Stimulated activated CD8-positive, alpha-beta memory T cell treated with anti-CD3 and anti-CD28 coated beads, Interleukin-15, amount 100 ng/mL, for 24 hours (primary cell): ENCODE measurements at places on chromosomes 16 and 17.

GRCh38 chr16:30761427-30761927 is 385 bp downstream of the CFAP119 start:
- no peak for DNase-seq

DNA sequence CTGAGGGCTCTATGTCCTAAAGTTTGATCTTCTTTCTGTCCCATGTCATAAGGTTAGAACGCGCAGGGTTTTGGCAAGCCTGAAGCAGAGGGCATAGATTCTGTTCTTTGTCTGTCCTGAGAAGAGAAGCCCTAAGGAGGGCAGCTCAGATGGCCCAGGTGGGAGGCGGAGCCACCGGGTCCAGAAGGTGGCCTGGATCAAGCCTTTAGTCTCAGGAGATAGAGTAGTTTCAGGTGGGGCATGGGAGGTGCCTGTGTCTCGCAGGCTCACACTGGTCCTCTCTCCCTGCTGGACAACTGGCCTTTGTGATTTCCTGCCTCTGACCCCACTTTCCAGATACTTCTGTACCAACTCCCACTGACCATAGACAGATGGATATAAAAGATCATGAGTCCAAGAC is 44.2 kb upstream of the DNAJA2 start:
- DNase-seq, result no peak

DNA sequence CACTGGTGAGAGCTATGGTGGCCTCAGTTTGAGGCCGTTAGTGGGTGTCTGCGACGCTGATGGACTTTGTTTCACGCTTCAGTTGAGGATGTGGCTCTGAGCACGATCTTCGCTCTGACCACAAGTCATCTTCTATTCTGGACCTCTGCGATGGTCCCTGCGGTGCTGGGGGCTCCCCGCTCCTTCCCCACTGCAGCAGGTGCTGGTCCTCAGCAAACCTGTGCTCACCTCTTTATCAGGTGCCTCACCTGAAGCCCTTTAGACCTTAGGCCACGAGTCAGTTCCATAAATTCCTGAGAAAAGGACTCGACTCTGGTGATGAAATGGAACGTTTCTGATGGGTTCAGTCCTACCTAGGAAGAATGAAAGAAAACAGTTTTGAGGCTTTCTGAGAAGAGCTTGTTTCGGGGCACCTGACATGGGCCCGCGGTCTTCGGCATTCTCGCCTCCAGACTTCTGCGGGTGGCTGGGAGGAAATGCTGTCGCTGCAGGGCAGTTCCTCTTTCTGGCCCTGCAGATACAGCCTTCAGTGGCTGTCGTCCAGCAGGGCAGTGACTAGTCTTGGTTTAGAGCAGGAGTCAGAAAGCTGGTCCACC is 4.7 kb downstream of the KCTD5 start:
- no peak for DNase-seq

- DNase-seq, result no peak
Observed at GRCh38 chr17:44037471-44037870, 22.7 kb upstream of the TMEM101 start.

- DNase-seq, result no peak
Observed at GRCh38 chr16:86335266-86336172, 174.8 kb upstream of the FOXF1 start.

DNA sequence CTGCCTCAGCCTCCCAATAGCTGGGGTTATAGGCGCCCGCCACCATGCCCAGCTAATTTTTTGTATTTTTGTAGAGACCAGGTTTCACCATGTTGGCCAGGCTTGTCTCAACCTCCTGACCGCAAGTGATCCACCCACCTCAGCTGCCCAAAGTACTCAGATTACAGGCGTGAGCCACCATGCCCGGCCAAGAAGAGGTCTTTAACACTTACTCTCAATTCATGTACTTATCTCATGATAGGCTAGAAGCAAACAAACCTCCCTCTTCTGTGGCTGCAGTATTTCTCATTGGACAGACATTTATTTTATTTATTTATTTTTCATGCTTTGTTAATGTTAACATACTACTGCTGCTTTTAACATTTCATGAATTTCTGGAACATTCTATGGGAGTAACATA is 7.0 kb upstream of the NT5C start:
- DNase-seq, result no peak

- DNase-seq, result no peak
Observed at GRCh38 chr17:67421869-67422273, 44.8 kb downstream of the PITPNC1 start.

GRCh38 chr17:43418441-43419374 is 19.9 kb downstream of the ARL4D start:
- DNase-seq, result no peak

- DNase-seq, result no peak
Observed at GRCh38 chr17:44384823-44385286, 4.6 kb downstream of the ITGA2B start.

DNA sequence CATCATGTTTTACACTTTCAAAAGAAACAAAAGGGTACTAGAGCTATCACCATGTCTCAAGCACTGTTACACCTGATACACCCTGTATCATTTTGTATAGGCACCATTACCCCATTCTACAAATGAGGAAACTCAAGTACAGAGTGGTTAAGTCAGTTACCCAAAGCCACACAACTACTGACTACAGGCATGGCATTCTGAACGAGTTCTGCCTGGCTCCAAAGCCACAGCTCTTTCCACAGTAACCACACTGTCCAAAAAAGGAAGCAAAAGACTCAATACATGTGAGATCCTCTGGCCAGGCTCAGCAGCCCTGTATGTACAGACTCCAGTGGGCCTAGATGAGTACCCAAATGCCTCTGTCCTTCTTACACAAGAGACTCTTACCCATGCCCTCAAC is 4.7 kb downstream of the DYNC1LI2 start:
- DNase-seq, result no peak

GRCh38 chr17:81667754-81668153 is 1.2 kb downstream of the CCDC137 start:
- no peak for DNase-seq

DNA sequence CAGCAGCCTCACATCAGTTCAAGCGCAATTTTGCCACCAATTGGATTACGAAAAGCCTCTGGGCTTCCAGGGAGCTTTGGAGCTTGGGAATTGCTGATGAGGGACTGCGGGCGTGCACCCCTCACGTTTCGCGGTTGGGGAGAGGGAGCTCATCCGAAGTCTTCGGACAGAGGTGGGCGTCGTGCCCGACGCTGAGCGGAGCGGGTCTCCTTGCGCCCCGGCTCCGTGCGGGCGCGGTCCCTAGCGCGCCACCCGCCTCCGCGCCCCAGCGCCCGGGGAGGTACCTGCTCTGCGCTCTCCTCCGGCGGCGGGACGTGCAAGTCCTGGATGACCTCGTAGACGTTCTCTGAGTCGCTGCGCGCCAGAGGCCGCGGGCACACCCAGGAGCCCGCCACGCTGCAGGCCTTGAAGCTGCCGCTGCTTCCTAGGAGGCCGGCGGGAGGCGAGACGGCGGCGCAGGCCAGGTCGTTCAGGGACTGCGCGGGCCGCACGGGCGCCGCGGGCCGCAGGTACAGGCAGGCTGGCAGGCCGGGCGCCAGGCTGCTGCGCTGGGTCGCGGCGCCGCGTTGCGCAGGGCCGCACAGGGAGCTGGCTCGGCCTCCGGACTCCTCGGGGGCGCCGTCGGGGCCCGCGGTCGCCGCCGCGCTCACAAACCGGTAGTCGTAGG is 3.2 kb downstream of the ARHGAP27 start:
- DNase-seq, result no peak

- DNase-seq, result no peak
Observed at GRCh38 chr17:49069585-49070273, 62.8 kb upstream of the B4GALNT2 start.

DNA sequence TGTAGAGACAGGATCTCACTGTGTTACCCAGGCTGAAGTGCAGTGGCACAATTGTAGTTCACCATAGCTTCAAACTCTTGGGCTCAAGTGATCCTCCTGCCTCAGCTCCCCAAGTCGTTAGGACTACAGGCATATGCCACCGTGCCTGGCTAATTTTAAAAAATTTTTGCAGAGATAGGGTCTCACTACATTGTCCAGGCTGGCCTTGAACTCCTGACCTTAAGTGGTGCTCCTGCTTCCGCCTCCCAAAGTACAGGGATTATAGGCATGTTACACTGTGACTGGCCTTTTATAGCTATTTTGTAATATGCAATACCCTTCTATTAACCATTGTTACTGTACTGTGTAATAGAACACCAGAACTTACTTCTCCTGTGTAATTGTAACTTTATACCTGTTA is 139.3 kb upstream of the ZNF267 start:
- no peak for DNase-seq

DNA sequence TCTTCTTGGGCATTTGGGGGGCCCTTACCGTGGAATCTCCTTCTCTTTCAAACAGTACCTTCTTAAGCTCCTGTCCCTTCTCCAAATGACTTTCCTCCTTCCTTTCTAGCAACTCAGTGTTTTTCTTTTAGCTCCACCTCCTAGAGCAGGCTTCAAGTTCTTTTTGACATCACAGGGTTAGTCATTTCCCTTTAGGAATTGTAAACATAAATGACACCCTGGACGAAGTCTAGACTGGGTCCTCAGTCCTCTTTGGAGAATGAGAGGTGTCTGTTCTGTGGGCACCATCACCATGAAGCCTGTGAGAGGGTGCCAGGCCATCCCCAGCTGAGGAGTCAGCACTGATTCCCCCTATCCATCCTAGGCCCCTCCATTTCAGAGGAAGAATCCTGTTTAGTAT is 94.7 kb downstream of the SALL1 start:
- DNase-seq, result no peak

DNA sequence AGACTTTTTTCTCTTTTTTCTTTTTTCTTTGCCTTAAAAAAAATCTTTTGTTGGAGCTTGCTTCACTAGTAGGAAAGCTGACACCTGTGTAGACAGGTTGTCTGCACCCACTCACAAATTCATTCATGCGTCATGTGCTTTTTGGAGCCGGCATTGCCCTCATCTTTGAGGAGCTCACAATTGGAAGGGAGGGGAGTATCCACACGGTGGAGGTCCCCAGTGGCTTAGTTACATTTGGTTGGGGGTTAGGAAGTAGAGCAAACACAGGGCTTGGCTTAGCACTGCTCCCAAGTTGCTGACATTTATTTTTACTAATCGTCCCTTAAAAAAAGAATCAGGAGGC is 18.7 kb upstream of the MEIOB start:
- no peak for DNase-seq

GRCh38 chr16:46613352-46613751 is 7.8 kb downstream of the SHCBP1 start:
- no peak for DNase-seq

DNA sequence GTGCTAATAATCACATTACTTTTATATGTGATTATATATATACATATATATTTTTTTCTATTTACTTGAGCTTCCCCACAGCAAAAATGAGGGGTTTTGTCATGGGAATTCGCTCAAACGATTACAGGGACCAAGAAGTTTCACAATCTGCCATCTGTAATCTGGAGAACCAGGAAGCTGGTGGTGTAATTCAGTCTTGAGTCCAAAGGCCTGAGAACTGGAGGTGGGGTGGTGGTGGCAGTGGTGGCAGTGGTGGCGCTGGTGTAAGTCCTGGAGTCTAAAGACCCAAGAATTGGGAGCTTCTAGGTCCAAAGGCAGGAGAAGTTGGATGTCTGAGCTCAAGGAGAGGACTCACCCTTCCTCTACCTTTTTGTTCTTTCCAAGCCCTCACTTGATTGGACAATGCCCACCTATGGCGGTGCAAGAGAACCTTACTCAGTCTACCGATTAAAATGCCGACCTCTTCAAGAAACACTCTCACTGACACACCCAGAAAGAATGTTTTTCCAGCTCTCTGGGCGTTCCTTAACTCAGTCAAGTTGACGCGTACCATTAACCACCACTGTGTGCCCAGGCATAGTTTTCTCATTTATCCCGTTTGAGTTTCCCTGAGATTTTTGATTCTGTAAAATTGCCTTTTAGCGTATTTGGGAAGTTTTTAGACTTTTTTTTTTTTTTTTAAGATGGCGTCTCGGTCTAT is 31.9 kb downstream of the POLR2A start:
- no peak for DNase-seq

- no peak for DNase-seq
Observed at GRCh38 chr16:26644912-26645543, 421.7 kb upstream of the C16orf82 start.

DNA sequence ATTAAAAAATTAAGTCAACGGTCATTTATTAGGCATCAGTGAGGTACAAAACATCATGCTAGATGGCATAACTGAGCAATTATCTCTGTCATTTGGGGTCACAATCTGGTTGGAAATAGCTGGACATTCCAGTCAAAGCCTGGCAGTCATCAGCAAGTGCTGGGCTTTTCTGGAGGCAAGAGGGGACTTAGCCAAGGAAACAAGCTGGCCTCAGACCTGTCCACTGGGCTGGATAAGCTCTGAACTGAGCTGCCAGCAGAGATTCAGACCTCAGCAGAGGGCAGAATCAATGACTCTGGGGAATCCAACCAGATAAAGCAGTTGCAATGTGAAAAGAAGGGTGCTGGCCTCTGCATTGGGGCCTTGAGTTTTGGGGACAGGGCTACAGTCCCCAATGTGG is 161.9 kb upstream of the NOL11 start:
- DNase-seq, result no peak

DNA sequence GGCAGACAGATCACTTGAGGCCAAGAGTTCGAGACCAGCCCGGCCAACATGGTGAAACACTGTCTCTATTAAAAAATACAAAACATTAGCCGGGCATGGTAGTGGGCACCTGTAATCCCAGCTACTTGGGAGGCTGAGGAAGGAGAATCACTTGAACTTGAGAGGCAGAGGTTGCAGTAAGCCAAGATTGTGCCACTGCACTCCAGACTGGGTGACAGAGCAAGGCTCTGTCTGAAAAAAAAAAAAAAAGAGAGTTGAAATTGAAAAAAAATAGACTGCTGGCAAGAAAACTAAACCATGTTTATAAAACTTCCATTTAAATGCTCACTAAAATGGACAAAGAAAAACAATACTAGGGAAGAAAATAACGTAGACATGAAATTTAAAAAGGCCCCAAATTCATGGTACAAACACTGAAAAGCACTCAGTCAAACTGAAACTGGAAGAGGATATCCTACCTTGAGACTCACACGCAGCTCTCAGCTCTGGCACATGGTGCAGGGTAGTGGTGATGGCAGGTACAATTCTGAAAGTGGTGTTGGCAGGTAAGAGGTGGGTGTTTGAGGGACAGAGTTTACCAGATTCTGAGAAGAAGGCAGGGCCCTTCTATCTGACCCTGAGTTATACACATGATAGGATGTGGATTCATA is 19.3 kb downstream of the CNTROB start:
- DNase-seq, result no peak
